NCI-H460 (cell line): ENCODE measurements at places on chromosomes 7 and 10. TPM values are rescaled to one million over a fixed set of nuclear protein-coding genes. Genes with fewer than 3 reads are reported as not detected.

GRCh38 chr10:3950676-3951275 is 165.8 kb upstream of the KLF6 start:
- DNase-seq: no peak

DNA sequence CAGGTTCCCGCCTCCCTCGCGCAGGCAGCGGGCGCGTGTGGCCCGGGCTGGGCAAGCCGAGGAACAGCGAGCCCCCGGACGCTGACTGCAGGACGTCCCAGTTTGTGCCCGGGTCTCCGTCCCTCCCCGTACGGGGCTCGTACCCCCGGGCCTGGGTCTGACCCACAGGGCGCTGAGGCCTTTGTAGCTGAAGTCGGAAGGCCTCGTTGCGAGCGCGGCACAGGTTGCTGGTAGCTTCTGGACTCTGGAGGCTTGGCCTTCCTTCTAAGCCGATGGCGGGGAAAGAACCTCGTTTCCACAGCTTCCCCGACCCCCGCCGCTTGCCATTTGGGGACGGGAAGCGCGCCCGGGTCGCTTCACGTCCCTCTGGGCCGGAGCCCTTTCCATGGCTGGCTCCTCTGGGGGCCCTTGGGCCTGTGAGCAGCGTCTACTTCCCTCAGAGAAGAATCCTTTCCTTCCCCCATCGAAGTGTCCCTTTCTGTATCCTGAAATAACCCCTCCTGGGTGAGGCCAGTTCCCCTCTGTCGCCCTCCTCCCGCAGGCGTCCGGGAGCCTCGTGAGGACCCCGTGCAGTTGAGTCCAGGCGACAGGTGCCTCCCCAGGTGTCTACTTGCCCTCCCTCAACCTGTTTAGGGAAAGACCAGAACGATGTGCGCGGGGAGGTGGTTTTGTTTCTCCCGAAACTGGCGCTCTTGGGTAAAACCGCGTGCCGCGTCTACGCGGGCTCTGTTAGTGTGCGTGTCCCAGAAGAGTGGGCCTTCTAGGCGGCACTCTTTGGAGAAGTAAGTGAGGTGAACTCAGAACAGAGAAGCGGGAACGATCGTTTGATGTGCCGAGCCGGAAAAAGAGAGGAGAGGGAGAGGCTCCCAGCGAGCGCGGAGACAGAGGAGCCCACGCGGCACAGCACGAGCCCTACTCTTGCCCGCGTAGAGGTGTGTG is 9.3 kb downstream of the EVX1 start:
- DNase-seq: no peak

DNA sequence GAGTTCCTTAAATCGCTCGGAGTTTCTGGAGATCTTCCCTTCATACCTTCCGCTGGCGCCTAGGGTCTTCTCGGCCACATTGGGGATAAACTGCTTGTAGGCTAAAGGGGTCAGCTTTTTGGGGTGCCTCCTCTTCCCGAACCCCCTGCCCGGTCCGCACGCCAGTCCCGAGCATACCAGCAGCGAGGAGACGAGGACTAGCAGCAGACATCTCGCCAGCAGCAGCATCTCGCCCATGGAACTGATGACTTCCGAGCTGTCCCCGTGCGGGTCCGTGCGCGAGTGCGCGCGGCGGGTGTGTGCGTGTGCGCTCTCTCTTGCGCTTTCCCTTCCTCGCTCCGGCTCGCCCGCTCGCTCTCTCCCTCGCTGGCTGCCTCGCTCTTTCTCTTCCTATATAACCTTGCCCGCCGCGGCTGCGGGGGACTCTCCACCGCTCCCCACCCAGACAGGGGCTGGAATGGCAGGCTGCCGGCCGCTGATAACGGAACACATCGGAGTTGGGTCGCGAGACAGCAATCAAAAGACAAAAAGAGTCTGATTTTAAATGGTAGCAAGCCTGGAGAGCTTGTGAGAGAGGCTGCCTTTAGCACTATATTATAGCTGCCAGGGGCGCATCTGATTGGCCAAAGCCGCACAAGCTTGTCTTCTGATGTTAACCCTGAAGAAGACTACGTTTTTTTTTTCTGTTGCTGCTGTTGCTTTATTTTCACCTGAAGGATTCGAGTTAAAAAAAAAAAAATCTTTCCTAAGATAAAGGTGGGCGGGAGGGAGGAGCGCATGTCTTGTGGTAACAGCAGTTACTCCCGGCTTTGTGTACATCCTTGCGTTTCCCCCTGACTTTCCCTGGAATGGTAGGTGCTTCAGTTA is at the start of gene SHH:
Gene SHH (minus strand): TSS at position 569 of the 867 bp plus-strand sequence. CDS start 341 bp downstream, at position 228.
- DNase-seq: no peak

DNA sequence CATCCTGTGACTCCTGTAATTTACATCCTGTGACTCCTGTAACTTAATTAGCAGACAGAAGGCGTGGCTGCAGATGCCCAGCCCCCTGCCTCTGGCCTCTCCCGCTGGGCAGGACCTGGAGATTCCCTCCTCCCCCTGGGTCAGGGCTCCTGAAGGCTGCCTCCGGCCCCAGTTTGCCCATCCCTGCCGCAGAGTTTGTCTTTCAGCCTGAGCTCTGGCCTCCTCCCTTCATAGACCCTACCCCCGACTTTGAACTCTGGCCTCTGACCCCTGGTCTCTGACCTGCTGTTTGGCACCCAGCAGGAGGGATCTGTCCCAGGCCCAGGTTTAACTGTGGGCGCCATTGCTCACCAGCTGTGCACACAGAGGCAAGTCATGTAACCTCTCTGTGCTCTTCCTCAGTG is 45.6 kb downstream of the ELFN1 start:
- DNase-seq: no peak

- no peak for DNase-seq
Observed at GRCh38 chr7:99752356-99752755, 17.4 kb upstream of the CYP3A7 start.

DNA sequence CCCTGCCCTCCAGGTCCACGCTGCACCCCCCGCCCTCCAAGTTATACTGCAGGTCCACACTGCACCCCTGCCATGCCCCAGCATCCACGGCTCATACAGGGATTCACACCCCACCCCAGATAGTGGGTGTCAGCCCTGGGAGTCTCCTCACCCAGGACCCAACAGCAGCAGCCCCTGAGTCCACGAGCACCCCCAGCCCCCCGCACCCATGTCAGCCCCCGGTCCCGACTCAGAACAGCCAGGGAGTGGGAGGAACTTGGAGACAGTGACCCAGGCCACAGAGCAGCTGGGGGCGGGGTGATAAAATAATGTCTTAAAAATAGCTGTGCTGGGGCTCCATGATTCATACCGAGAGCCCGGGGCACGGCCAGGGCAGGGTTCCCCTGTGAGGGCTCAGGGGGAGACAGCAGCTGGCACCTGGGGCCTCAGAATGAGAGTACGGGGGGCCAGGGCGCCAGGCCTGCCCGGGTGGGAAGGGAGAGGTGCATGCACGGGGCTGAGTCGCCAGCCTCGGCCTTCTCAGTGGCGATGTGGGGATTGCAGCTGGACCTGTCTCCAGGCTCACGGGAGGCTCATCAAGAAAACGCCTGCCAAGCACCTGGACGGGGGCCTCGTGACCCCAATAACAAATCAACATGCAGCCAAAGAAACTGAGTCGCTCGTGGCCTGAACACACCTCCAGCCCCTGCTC is 29.8 kb downstream of the ADAP1 start:
- no peak for DNase-seq

DNA sequence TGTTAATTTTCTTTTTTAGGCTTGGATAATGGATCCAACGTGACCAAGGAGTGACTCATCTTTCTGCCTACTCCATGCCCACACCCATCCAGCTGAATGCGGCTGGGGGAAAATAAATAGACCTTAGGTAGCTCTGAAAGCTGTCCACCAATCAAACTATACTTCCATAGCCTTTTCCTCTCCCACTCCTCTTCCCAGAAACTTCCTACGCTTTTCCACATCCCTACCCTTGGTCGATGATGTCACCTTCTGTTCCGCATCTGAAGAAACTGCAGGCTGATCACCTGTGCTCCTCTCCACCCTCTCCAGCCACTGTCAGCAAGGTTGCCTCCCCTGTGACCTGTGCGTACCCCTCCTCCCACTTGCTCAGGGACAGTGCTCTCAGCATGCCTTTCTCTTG is 359.8 kb upstream of the KLF6 start:
- no peak for DNase-seq

- DNase-seq: no peak
Observed at GRCh38 chr7:44615149-44615611, 8.8 kb downstream of the OGDH start.

GRCh38 chr10:53601260-53601875 is 828.8 kb upstream of the MBL2 start:
- DNase-seq: peak; percentile 38

The C10orf53 gene
- not detected in 2 replicates for total RNA-seq

DNA sequence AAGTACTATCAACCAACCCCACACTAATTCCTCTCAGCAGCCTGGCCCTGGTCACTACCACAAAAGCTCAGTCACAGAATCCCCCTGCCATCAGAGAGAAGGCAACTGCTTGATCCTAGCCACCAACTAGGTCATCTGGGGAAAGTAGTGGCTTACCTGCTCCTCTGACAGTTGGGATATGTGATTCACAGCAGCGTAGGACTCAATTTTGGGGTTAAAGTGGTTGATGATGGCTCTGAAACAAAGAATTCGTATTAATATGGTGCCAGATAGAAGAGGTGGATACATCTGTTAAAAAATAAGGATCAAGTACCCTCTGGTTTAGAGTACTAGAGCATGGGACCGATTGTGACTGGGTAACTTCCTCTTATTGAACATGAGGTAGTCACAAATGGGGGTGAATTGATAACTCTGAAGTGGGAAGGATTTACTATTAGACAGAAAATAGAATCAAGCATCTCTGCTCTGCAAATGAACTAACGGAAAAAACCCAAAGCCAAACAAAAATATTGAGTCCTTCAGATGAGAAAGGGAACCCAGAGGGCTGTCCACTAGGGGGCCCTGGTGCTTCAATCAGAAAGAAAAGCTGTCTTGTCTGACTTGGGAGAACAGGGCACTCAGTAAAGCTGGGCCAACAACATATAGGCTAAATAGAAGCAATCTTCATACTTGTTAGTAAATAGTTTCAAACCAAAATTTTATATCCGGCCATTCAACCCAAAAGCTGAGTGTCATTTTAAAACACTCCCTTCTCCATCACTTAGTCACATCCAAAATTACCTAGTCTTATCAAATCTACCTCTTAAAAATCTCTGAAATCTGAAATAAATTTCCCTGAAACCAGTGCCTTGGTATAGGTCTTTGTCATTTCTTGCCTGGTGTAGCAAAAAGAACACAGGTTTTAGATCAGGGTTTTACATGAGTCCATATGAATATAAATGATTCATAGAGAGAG is 45.9 kb upstream of the KCNIP2 start:
- DNase-seq: peak; percentile 77

The ECHS1 gene
- 108 and 109 TPM in 2 replicates for total RNA-seq

GRCh38 chr10:5731559-5731958 is 46.9 kb downstream of the TASOR2 start:
- DNase-seq: no peak

DNA sequence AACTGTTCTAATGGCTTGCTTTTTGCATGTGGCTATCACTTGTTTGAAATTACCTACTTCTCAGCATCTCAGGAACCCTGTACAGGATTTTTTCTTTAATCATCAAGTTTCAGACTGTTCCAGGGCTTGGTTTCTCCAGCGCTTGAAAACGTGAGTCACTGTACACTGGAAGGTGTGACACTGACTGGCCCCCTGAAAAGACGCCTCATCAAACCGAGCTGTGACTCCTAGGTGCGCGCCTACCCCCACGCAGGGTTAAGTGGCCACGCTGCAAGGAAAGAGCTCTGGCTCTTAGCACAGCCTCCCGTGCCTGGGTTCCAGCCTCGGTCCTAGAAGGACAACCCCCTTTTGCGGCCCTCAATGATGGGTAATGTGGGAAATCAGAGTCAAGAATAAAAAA is 81.0 kb downstream of the EBF3 start:
- DNase-seq: no peak

The VPS37D gene
- 3.6 and 5.4 TPM in 2 replicates for total RNA-seq

DNA sequence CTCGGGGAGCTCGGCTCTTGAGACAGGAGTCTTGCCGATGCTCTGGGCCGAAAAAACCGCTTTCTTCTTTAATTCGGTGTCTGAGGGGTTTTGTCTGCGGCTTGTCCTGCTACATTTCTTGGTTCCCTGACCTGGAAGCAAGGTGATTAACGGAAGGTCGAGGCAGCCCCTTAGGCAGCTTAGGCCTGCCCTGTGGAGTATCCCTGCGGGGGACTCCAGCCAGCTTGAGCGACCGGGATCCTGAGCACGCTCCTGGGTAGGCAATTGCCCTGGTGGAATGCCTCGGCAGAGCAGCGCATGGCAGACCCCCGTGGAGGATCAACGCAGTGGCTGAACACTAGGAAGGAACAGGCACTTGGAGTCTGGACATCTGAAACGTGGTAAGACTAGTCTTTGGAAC is 30.5 kb upstream of the GHITM start:
- no peak for DNase-seq

The GNB2 gene
- total RNA-seq: 88.0 and 96.4 TPM in 2 replicates

DNA sequence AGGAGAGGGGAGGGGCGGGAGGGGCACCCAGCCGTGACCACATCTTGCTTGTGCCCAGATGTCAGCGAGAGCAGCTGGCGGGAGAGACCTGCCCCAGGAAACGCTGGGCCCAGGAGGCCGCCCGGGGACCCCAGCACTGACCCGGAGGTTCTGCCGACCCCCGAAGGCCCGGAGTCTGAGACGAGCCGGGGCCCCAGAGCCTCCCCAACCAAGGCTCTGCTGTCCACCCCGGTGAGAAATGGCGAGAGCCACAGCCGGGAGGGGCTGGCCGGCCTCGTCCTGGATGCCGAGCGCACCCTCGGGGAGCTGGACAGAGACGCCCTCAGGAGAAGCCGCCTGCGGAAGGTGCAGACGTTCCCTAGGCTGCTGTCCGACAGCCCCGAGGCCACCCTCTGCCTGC is 25.9 kb downstream of the KNDC1 start:
- no peak for DNase-seq

The OR2A7 gene
- total RNA-seq: not detected in 2 replicates

GRCh38 chr7:112511451-112512202 is 30.8 kb downstream of the LSMEM1 start:
- DNase-seq: no peak

DNA sequence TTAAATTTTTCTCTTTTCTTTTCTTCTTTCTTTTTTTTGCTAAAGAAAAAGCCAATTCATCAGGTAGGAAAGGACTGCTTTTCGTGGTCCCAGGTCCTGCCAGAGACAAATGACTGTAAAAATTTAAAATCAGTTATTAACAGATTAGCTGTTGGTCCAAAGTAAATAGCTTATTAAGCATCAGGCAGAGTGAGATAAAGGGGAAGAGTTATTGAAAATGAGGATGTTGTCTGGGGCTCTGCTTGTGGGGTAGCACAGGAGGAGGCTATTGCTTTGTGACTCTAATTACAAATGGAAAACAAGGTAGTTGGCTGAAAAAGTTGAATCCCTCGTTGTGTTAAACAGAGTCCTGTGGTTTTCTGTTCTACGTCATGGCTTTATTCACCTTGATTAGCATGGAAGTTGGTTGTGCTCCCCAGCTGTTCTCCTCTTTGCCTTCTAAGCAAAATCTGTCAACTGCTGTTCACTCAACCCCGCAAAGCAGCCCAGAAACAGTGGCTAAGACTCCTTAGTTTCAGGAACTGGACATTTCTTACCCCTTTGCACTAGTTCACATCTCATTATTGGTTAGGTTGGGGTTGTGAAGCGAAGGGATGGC is 128.9 kb downstream of the SNX10 start:
- DNase-seq: no peak

The ANKRD2 gene
- 2.0 and 3.1 TPM in 2 replicates for total RNA-seq

DNA sequence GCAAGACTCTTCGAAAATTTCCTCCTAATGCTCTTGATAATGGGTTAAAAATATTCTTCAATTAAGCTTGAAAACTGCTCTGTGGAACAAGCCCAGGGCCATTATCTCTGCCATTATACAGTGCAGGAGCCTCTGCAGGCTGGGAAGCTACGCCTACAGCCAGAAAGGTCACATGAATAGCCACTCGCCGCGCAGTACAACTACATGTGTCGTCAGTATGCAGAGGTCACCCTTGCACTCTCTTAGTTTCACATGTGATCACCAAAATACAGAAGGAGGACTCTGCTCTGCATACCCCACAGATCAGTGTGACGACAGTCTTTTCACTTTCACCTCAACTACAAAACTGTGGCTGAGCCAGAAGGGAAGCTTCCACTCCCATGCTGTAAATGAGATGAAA is 141.8 kb upstream of the C1QL3 start:
- no peak for DNase-seq
